ENCODE measurements at places on chromosomes 5 and 9.

DNA sequence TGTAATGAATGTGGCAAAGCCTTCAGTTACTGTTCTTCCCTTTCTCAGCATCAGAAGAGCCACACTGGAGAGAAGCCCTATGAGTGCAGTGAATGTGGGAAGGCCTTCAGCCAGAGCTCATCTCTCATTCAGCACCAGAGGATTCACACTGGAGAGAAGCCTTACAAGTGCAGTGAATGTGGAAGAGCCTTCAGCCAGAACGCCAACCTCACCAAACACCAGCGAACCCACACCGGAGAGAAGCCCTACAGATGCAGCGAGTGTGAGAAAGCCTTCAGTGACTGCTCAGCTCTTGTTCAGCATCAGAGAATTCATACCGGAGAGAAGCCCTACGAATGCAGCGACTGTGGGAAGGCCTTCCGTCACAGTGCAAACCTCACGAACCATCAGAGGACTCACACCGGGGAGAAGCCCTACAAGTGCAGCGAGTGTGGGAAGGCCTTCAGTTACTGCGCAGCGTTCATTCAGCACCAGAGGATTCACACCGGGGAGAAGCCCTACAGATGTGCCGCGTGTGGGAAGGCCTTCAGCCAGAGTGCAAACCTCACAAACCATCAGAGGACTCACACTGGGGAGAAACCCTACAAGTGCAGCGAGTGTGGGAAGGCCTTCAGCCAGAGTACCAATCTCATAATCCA is 6.8 kb downstream of the RPL12 start:
- DNase-seq, result no peak

- DNase-seq, result peak; percentile 97
Observed at GRCh38 chr9:129495620-129496472, 125.1 kb downstream of the C9orf50 start.

- no peak for DNase-seq
Observed at GRCh38 chr5:154861946-154862345, 3.5 kb downstream of the CNOT8 start.

GRCh38 chr9:100587375-100587774 is 9.5 kb downstream of the CAVIN4 start:
- no peak for DNase-seq

DNA sequence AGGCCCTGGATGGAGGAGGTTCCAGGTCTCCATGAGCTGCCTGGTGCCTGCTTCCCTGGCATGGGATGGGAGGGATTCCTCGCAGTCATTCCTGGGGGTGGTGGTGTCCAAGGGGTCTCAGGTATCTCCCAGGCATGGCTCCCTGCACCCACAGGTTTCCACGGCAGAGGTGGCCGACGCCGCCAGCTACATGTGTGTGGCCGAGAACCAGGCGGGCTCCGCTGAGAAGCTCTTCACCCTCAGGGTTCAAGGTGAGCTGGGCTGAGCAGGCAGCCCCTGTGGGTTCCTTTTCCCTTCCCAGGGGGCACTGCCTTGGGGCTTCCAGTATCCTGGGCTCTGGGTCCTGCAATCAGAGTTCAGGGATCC is 61.4 kb upstream of the ASS1 start:
- DNase-seq, result no peak

DNA sequence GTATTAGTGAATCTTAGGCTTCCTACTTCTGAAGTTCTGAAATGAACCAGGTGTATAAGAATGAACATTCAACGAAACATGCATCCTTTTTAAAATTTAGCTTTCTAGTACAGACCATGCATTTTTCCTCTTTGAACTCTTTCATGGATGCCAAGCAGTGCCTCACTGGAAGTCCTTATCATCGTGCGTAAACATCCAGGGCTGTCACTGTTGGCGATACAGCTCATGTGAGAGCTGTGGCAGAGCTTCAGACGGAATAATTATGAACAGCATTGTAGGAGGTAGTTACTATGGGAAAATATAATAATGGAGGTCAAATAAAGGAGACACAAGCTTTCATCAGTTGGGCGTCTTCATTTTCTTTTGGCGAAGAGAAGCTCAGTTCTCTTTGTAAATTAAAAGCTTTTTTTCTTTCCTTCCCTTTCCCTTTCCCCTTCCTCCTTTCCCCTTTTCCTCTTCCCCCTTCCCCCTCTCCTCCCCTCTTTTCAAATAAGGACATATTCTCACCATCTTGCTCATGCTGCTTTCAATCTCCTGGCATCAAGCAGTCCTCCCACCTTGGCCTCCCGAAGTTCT is 167.3 kb downstream of the KDM4C start:
- DNase-seq, result no peak

All from heart right ventricle (tissue), 16 donors.